ENCODE measurements at places on chromosomes 16 and 17.

DNA sequence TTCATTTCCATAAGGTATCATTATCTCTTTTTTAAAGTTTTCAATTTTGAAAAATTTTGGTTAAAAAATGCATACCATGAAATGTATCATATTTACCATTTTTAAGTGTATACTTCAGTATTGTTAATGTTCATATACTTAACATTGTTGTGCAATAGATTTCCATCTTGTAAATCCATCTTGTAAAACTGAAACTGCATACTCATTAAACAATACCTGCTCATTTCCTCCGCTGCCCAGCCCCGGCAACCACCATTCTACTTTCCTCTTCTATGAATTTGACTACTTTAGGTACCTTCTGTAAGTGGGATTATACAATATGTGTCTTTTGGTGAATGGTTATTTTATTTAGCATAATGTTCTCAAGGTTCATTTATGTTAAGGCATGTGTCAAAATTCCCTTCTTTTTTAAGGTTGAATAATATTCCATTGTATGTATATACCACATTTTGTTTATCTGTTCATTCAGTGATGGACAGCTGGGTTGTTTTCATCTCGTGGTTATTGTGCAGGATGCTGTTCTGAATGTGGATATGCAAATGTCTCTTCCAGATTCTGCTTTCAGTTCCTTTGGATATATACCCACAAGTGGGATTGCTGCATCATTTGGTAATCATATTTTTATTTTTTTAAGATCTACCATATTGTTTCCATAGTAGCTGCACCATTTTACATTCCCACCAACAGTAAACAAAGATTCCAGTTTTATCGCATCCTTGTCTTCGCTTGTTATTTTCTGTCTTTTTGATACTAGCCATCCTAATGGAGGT lies 6.7 kb downstream of the CCL2 start:
- DNase-seq = no peak

GRCh38 chr16:76854234-76854633 lies 336.8 kb upstream of the MON1B start:
- DNase-seq = no peak

DNA sequence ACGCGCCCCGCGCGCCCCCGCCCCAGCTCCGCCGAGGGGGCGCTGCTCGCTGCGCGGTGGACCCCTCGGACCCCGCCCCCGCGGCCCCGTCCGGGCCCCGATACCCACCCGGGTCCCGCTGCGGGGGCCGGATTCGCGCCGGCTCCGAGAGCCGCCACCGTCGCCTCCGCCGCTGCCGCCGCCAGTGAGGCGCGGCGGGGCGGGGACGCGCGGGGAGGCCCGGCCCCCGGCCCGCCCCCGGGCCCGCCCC lies at the start of gene TBC1D16:
Gene TBC1D16, minus strand, starts transcription at position 186 of the 250 bp plus-strand sequence. CDS start 22,325 bp downstream, outside the sequence.
- DNase-seq = no peak

DNA sequence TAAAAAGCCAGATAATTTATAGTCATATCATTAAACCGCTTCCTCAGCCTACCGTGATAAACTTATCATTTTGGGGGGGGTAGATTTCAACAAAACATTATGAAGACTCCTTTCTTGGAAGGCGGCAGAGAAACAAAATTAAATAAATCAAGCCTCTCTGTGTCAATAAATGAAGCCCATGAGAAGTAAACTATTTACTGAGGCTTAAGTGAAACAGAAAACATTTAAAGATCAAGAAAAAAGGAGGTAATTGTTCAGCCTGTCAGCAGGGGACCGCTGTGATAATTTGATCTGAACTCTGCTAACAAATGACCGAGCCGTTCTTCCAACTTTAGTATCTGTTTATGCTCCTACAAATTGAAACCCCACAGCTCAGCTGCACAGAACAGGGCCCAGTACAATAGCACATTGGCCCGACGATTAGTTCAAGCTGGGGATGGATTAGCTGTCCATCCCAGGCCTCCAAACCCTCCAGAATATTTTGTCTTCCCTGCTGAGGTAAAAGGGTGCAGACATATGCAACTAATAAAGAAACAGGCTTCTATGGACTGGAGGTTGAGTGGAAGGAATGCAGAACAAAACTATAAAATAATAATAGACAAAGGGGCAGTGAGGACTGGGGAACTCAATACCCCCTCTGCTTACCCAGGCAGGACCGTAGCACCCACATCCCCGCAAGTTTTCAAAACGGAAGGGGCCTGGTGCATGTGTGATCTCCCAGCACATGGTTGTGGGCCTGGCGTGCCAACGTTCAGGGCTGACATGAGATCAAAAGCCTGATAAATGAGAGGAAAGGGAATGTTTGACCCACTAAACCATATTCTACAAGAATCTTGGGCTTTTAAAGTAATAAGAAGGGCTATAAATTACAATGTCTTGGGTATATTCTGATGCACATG lies 298.1 kb upstream of the IRX5 start:
- no peak for DNase-seq

GRCh38 chr17:13484020-13484419 lies 117.7 kb downstream of the HS3ST3A1 start:
- no peak for DNase-seq

DNA sequence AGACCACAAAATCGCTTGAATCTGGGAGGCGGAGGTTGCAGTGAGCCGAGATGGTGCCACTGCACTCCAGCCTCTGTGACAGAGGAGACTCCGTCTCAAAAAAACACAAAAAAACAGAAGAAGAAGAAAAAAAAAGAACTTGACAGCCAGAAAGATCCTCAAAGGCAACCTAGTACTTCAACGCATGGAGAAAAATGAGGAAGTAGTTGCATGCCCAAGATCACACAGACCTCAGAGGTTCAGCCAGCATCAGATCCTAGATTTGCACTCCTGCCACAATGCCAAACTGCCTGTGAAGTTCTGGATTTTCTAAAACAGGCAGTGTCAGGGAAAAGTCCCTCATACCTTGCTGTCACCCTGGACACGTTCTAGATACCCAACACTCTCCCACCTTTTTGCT lies 1.5 kb downstream of the ATPAF2 start:
- no peak for DNase-seq

DNA sequence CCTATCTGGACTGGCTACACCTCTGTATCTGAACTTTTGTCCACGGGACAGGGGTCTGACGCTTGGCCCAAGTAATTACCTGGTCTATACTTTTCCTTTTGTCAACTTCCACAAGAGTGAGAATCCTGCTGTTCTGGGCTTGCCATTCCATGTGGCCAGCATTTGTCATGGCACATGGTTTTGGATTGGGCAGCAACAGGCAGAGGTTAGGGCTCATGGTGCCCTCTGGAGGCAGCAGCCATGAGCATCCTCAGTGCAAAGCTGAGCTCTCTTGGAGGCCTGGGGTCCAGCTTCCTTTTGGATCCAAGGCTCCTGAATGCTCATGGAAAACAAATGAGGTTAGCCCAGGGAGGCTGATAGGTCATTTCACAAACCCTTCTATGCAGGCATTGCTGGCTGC lies 7.5 kb upstream of the EDC4 start:
- DNase-seq = peak; percentile 12

GRCh38 chr16:1546430-1546829 lies 13.0 kb downstream of the TMEM204 start:
- no peak for DNase-seq

- no peak for DNase-seq
Observed at GRCh38 chr17:44187131-44187899, 543 bp downstream of the TMUB2 start.

DNA sequence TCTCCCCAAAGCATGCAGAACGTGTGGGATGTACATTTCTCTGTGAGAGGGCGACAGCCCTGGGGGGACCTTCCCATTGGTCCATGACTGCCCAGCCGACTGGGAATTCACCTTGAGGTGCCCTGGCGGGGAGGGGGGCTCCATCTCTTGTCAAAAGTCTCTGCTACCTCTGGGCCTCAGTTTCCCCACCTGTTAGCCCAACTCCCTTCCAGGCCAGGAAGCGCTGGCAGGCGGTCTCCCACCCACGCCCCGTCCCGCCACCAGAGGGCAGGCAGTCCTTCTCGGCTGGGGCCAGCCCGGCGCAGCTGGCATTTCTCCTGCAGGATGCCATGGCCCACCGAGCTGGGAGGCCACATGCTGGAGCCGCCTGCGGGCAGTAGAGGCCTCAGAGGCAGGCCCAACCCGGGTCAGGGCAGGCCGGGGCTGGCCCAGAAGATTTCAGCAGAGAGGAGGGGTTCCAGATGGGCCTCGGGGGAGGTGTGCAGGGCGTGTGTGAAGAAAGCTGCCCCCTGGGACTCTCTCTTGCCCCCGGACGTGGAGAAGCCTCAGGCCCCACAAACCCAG lies 16.6 kb downstream of the CD7 start:
- peak; percentile 61 for DNase-seq

DNA sequence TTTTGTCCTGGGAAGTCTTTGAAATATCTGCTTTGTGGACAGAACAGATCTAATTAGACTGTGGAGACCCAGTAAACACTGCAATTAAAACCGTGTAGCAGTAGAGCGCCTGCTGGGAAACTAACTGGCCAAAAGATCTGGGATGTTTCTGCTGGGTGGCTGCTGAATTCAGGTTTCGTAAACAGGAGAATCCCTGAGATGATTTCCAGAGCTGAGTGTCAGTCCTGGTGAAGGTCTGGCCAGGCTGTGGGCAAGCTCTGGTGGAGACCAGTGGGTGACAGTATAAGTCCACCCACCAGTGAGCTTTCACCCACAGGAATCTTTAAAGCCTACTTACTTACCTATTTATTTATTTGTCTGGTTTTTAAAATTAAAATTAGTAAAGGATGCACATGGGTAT lies 257.2 kb downstream of the IRF8 start:
- no peak for DNase-seq

DNA sequence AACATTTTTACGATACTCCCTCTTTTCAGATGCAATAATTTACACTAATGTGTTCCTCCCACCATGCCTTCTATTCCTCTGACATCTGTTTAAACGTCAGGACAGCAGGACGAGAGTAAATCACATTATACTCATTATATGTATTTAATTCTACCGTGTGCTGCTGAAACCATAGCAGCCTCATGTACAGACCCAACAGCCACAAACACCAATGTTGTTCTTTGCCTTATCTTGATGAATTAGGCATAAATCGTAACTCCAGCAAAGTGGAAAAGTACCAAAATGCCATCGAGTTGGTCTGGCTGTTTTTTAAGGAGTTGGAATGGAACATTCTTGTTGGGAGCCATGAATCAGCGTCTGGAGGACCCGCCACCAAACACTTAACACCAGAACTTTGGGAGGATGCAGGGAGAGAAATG lies 82.9 kb upstream of the FOXF1 start:
- DNase-seq = no peak

DNA sequence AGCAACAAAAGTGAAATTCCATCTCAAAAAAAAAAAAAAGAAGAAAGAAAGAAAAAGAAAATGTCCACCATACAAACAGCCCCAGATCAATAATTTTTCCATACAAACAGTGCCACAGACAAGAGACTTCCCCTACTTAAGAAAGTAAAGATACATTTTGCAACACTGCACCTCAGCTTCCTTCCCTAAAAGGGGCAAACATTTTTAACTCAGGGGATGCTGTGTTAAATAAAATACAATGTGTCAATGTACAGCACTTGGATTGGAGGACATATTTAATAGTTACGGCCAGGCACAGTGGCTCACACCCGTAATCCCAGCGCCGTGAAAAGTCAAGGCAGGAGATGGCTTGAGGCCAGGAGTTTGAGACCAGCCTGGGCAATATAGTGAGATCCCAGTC lies 22.3 kb downstream of the MYH11 start:
- no peak for DNase-seq

DNA sequence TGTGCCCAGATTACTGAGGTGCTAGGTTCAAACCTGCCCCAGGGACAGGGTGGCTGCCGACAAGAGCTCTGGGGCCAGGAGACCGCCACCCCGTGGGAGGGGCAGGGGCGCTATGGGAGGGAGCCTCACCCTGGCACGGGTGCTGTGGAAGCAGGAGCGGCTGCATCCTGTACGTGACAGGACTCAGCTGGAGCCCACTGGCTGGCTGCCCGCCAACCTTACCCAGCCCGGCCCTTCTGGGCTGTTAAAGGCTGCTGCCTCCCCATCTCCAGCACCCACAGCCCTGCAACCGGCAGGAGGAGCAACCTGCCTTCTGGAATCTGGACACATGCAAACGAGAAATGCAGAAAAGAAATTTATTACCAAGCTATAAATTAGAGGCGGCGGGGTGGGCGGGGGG lies 11.2 kb downstream of the PAM16 start:
- DNase-seq = peak; percentile 52

- DNase-seq = no peak
Observed at GRCh38 chr17:8426802-8427201, 8.9 kb upstream of the NDEL1 start.

- DNase-seq = no peak
Observed at GRCh38 chr17:73090396-73091202, 1.9 kb downstream of the SLC39A11 start.

GRCh38 chr17:50364715-50365114 lies 8.3 kb downstream of the MRPL27 start:
- peak; percentile 30 for DNase-seq

- DNase-seq = no peak
Observed at GRCh38 chr16:84082835-84083569, 33.7 kb downstream of the MBTPS1 start.

- no peak for DNase-seq
Observed at GRCh38 chr16:49619811-49620157, 236.1 kb downstream of the ZNF423 start.

- no peak for DNase-seq
Observed at GRCh38 chr16:8972843-8973586, 9.3 kb upstream of the USP7 start.

GRCh38 chr17:79453481-79453880 lies 157.4 kb downstream of the RBFOX3 start:
- no peak for DNase-seq

DNA sequence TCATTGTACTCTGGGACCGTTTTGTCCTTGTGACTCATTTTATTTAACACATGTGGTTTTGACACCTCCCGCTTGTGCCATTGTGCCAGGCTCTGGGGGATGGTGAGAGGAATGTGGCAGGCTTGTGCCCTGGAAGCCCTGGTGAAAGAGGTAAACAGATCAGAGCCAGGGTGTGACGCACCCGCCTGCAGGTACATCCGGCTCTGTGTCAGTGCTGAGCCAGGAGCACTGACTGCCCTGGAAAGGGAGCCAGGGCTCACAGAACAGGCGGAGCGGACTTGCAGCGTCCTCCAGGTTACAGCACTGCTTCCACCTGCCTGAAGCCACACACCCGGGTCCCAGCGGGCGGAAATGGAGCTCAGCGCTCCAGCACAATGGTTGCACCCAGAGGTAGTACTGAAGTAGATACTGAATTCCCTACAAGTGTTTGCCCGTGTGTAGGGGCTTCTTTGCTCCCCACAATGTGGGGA lies 30.6 kb downstream of the CDRT15 start:
- no peak for DNase-seq

- peak; percentile 53 for DNase-seq
Observed at GRCh38 chr16:66894948-66895688, 14.8 kb downstream of the PDP2 start.

Measured in NCI-H2171 treated with DMSO at 0.1 percent for 48 hours (cell line).